ENCODE measurements at places on chromosomes 2 and 18.

- no peak for DNase-seq
These were observed 16.1 kb downstream of the PPP3R1 start for GRCh38 chr2:68236103-68236734.

GRCh38 chr2:66111706-66112105, 323.2 kb upstream of the MEIS1 start:
- no peak for DNase-seq

DNA sequence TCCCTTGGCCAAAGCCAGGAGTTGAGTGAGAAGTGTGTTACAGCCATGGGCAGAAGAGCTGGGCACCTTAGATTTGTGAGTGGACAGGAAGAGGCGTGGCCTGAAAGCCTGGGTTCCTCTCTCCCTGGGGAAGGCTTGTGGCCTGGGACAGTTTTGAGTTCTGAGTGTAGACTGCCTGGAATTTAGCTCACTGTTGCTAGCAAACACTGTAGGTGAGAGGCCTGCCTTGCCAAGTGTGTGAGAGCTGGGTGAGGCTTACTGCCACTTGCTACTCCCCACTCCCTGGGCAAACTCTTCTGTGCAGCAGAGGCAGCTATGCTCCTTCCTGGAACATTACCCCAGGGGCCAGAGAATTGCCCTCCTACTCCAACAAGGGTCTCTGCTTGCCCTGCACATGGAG, 150.0 kb upstream of the GALNT5 start:
- peak; percentile 59 for DNase-seq

GRCh38 chr2:23241121-23241520, 143.9 kb upstream of the KLHL29 start:
- DNase-seq: no peak

GRCh38 chr2:30231996-30232800, 864 bp downstream of the LBH start:
- peak; percentile 64 for DNase-seq

- DNase-seq: no peak
These were observed 159.2 kb downstream of the GULP1 start for GRCh38 chr2:188450732-188451483.

DNA sequence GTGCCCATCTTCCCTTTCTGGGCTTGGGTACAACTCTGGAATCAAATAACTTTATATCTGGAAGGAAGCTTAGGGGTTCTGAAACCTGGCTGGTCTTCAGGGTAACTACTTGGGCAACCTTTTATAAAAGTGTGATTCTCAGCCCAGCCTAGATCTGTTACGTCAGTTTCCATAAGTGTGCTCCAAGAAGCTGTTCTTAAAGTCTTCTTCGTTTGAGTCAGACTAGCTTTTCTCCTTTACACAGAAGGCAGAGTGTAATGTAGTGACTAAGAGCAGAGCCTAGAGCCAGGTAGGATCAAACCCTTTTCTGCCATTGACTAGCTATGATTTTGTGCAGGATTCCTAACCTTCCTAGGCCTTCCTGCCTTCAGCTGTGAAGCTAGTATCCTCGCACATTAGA, 5.8 kb downstream of the ITGA6 start:
- no peak for DNase-seq

DNA sequence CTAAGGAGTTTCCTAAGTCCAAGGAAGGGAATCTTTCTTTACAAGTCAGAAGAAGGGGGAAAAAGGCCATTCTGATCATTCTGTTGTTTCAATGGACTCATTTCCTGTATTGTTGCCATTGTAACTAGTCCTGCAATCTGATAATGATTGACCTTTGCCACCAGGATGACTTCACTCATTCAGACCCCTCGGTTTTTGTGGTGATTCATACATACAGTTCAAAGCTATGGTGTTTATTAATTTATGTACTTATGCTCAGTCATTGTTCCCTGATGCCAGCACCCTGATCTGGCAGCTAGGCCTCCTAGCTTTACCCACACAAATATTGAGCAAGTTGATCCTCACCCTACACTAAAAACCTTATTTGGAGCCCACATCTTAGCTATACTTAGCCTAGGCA, 57.6 kb upstream of the ZNF519 start:
- DNase-seq: peak; percentile 55

- DNase-seq: no peak
These were observed 34.5 kb upstream of the STPG4 start for GRCh38 chr2:47189635-47190034.

DNA sequence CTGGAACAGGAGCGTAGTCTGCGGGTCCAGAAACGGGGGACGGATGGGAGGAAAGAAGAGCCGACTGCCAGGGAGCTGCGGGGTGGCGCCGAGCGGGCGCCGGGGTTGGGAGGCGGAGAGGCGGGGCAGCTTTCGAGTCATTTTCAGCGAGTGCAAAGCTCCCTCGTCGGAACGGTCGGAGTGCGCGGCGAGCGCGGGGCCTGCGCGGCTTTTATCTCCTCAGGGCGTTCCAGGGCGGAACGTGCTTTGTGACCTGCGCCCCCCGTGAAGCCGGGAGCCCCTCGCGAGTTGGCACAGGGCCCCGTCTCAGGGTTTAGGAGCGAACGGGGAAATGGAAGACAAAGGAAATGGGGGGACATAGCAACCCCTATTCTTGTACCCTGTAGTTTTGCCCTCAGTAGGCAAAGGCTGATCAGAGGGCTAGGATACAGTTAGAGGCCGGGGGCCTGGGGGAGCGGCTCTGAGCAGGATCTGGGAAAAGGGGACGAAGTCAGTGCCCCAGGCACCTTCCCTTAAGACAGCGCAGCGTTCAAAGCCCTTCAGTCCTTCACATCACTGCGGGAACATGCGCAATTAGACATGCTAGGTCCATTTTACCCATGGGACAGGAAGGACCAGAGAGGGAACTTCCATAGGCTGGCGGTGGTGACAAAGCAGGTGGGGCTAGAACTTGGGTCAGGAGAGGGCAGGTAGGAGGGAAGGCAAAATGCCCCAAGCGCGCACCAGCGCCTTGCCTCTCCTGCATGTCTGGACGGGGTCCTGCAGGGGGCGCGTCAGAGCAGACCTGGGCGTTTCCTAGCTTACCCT, 60.1 kb upstream of the IL1RL1 start:
- peak; percentile 93 for DNase-seq

DNA sequence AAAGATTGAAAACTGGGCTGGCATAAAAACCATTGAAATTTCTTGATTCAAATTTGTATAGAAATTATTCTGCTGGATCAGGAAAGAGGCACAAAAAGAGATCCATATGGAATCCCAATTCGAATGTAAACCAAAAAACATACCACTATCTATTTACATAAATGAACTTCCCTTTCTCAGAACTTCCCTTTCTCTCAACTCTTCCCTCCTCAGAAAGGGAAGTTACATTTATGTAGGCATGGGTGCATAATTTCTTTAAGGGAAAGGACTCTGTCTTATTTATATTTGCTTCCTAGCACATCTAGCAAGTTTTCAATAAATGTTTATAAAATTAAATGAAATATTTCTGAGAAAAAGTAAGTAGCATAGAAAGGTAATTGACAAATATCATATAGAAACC, 398.1 kb upstream of the ATP5MC3 start:
- DNase-seq: no peak

DNA sequence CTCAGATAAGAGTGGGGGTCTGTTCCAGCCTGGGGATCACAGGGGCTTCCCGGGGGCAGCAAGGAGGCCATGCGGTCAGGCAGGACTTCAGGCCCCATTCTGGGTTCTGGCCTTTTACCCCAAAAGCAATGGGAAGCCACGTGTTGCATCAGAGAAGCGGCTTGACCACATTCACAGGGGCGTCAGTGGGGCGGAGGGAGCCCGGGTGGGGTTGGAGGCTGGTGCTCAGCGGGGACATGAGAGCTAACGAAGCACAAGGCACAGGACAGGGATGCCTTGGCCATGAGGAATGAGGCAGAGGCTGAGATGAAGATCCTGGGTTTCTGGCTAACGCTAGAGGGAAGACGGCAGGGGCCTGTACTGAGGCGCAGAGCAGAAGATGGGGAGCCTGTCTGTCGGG, 6.1 kb downstream of the HJURP start:
- no peak for DNase-seq

DNA sequence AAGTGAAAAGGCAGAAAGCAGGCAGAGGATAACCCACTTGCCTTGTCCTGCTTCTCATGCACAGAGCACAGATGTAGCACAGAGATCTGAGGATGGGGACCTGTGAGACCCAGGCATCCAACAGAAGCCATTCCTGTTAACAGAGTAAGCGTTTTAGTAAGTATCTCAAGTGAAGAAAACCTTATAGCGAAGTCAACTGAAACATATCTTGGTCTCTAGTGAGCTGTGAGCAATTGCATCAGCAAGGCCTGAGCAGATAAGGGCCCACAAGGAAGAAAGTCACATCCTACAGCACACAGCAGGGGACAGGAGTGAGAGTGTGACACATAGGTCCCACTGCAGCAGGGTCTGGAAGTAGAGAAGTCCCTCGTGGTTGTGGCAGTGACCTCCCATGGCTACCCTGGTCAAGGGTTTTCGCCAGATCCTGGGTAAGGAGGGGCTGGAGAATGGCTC, 248.7 kb upstream of the TNP1 start:
- no peak for DNase-seq

- DNase-seq: no peak
These were observed 12.3 kb upstream of the SPP2 start for GRCh38 chr2:234038076-234038802.

DNA sequence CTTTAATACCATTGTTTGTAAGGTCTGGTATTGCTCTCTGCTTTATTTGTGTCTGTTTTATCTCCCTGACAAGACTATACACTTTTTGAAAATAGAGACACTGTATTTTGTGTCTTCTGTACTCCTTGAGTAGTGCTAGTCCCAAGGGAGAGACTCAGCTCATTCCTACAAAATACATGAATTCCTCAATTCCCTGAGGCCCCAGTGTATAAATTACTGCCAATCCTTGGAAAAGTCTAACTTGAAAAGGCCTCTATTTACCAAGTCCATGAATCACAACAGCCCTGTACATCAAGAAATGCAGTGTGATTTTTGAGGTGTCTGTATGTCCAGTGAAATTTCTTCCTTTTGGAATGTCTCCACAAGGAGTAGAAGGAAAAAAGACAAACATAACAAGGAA, 34.9 kb upstream of the NEDD4L start:
- no peak for DNase-seq

DNA sequence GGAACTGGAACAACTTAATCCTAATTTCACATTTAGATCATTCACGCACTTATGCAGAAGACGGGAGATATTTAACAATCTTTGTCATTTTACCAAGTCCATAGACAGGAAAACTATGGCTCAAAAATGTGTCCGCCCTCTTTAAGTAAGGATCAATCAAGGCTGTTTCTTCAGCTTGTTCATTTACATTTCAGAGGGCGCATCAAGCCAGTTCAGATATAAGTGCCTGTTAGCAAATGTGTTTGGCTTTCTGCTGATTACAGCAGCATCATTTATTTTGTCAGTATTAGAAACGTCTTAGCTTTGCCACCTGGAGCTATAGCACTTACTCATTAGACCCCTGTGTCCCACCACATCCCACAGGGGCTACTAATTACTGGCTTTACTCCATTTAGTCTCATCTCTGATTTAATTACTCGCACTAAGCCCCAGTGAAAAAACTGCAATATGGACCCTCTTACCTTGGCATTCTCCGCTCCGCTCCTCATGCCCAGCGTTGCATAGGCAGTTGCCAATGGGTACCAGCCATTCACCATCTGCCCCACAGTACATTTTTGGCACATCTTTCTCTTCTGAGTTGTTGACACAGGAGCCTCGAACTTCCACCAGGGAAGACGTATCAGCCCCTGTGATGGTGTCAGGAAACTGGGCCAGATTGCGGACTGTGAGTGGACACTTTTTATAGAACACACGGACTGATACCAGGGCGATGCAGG, 8.7 kb downstream of the EPHA4 start:
- no peak for DNase-seq

DNA sequence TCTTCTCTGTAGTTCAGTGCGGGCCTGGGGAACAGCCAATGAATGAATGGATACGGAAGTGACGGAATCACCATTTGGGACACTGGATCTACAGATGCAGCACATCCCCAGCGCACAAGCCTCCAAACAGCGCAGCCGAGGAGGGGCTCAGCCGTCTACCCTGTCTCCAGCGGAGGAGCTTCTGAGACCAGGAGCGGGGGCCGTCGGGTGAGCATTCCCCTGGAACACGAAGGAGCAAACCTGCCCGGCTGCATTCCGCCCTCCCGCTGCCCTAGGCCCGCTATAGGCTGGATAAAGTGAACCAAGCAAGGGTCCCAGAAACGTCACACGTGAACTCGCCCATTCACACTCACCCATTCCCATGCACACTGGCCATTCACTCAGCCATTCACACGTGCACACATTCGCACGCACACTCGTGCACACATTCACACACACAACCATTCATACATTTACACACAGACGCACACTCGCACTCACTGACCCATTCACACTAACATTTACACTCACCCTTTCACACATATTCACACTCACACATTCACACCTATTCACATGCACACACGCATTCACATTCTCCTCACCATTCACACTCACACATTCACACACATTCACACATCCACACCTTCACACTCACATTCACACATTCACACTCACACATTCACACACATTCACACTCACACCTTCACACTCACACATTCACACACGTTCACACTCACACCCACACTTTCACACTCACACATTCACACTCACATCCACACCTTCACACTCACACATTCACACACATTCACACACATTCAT, 63.4 kb downstream of the BIN1 start:
- DNase-seq: peak; percentile 24

- DNase-seq: no peak
These were observed 175.6 kb upstream of the HS6ST1 start for GRCh38 chr2:128494307-128494639.

- no peak for DNase-seq
These were observed 74.5 kb downstream of the MAP4K3 start for GRCh38 chr2:39362595-39362994.

DNA sequence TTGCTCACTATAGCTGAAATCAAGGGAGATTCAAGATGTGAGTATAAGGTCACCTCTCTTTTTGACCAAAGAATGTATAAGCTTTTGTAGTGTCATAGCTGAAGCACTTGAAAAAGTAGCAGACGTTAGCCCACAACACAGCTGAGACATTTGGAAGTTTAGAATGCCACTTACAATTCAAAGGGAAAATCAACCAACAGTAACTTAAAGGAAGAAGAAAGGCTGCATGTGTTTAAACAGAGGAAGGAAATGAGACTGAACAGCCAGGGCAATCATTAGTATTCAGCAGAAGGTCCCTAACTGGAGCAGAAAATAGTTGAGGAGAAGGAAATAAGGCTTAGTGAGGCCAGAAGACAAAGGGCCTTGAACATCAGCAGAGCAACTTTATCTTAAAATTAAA, 23.5 kb upstream of the SCG2 start:
- DNase-seq: no peak

GRCh38 chr2:85921659-85922058, 32.9 kb upstream of the ST3GAL5 start:
- no peak for DNase-seq

GRCh38 chr18:48926420-48926857, 24.3 kb downstream of the SMAD7 start:
- peak; percentile 97 for DNase-seq

- peak; percentile 90 for DNase-seq
These were observed 25.8 kb upstream of the CABYR start for GRCh38 chr18:24112874-24113615.
